ENCODE measurements at places on chromosomes 16 and 17. TPM values are rescaled to one million over a fixed set of nuclear protein-coding genes. Genes with fewer than 3 reads are reported as not detected.
A peak's percentile ranks its signal among the peaks of the same experiment; 100 is the strongest.

DNA sequence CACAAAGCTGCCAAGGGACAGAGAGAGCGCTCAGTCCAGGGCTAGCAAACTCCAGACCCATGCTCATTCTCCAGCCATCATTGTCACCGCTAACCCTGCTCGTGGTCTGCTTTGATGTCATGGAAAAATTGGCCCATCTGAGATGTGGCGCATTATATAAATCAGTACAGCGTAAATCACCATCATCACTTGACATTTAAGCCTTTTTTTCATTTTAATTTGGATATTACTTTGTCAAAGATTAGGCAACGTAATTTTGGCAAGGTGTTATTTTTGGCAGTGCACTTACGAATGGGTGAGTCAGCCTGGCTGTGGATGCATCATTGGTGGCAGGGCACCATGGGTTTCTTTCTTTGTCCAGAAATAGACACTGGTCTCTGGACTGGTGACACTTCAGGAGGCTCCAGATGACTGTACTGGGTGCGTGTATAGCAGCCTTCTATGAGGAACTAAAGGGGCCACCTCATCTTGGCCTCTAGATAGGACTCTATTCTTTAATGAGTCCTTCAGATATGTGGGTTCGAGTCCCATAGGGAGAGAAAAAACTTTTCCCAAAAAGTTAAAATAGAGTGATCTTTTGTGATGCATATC lies 166.3 kb downstream of the MSI2 start:
- no peak overlapping the region for H3K4me3 ChIP-seq
- peaks cover 10% of the 10 kb centered on the region for H3K36me3 ChIP-seq
- no peak for DNase-seq
- H3K27ac ChIP-seq: no peak overlapping the region
- peaks cover 21% of the 10 kb centered on the region for H3K4me1 ChIP-seq

DNA sequence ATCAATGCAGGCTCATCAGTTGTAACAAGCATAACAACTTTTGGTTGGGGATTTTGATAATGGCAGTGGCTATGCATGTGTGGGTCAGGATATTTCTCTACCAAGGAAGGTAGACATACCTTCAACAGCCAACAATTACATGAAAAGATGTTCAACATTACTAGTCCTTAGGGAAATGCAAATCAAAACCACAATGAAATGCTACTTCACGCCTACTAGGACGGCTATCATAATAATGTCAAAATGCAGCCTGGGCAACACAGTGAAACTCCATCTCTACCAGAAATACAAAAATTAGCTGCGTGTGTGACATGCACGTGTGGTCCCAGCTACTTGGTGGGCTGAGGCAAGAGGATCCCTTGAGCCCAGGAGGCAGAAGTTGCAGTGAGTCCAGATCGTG lies 7.3 kb upstream of the SLC5A10 start:
- no peaks in the 10 kb centered on the region for H3K27me3 ChIP-seq
- DNase-seq: no peak
- no peak overlapping the region for H3K27ac ChIP-seq
- no peaks in the 10 kb centered on the region for H3K36me3 ChIP-seq
- no peaks in the 10 kb centered on the region for H3K4me1 ChIP-seq

- no peak overlapping the region for H3K27ac ChIP-seq
- H3K4me3 ChIP-seq: no peak overlapping the region
- no peak for DNase-seq
- peaks cover 14% of the 10 kb centered on the region for H3K27me3 ChIP-seq
These were observed 26.7 kb upstream of the ITGA3 start for GRCh38 chr17:50029185-50029584.

The RNF222 gene
- not detected for total RNA-seq

The PER1 gene
- total RNA-seq: 28.0 TPM

DNA sequence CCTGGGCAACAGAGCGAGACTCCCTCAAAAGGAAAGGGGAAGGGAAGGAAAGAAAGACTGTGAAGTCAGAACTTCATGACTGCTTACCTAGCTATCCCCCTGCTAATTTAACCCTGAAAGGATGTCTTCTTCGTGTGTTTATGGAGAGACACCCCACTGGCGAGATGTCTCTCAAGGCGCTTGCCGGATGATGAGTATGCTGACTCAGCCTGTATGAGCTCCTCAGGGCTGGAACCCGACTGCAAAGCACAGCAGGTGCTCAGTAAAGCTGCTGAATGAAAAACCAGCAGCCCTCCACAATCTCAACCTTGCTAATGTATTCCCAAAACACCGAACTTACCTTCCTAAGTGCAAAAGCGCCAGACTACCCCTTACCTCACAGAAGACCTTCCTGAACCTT lies 2.3 kb downstream of the ANKFY1 start:
- H3K27ac ChIP-seq: no peak overlapping the region
- no peak for DNase-seq
- H3K4me3 ChIP-seq: no peak overlapping the region

DNA sequence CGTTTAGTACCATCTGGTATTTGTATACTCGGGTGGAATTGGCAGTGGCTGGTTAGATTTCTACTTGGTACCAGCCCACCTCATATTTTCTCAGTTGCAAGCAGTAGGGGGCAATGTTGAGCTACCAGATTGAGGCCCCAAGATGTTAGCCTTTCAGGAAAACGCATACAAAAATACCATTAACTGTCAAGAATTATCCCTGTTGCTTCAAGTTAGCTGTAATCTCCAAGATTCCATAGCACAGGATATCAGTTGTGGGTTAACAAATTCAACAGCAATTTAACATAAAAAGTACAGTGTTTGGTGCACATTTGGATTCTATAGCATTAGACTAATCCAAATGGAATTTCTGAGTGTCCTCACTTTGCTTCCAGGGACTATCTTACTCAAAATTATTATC lies 188.2 kb downstream of the FTO start:
- DNase-seq: peak; percentile 71
- no peaks in the 10 kb centered on the region for H3K36me3 ChIP-seq
- no peaks in the 10 kb centered on the region for H3K27me3 ChIP-seq

DNA sequence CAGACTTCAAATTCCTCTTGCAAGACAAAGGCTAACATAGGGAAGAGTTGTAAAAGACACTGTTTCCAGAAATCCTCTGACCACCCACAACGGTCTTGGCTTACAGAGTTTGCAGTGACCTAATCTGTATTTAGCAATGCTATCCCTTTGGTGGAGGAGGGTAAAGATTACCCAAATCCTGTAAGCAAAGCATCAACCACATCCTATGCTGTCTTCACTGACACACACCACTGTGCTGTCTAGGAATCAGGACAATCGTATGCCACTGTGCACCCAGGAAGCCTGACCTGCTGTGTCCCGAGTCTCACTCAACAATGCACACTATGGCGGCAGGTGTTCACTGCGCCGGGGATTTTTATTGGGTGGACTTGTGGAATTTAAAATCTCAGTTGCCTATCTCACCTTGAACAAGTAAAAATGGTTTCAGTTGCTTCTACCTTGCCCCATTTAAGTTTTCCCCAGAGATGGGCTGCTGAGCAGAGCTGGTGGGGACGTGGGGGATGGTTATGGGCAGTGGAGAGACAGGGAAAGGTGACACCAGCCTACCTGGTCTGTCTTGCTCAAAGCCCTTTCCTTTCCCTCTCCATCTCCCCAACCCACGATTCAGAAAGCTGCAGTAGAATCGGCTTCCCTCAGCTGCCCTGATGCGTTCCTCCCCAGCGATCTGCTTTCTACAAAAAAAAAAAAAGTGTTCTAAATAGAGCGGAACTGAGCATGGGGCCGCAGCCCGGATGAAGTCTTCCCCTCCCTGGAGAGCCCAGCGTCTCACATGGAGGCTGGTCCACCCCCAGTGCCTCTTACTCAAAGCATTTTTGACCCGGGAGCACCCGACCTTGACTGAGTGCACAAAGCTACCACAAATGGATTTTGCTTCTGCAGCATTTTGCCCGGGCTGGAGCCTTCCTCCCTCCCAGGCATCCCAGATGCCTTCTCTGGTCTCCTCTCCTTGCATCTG lies 271.5 kb downstream of the SOX9 start:
- peaks cover 17% of the 10 kb centered on the region for H3K36me3 ChIP-seq
- H3K4me1 ChIP-seq: peaks cover 7% of the 10 kb centered on the region
- H3K27me3 ChIP-seq: no peaks in the 10 kb centered on the region
- H3K4me3 ChIP-seq: no peak overlapping the region
- no peak for DNase-seq

- no peaks in the 10 kb centered on the region for H3K27me3 ChIP-seq
- H3K27ac ChIP-seq: no peak overlapping the region
- no peak for DNase-seq
These were observed 3.3 kb downstream of the C16orf46 start for GRCh38 chr16:81073560-81074330.

The ENO3 gene
- total RNA-seq: 4.9 TPM

The USB1 gene
- 9.6 TPM for total RNA-seq

GRCh38 chr16:88810912-88811768 lies 588 bp downstream of the APRT start:
- H3K36me3 ChIP-seq: peaks cover 62% of the 10 kb centered on the region
- no peaks in the 10 kb centered on the region for H3K27me3 ChIP-seq
- H3K4me1 ChIP-seq: peaks cover 34% of the 10 kb centered on the region

GRCh38 chr16:53664724-53665345 lies 38.8 kb downstream of the RPGRIP1L start:
- H3K4me1 ChIP-seq: no peaks in the 10 kb centered on the region
- no peak for DNase-seq
- H3K27me3 ChIP-seq: no peaks in the 10 kb centered on the region
- H3K4me3 ChIP-seq: no peak overlapping the region
- H3K27ac ChIP-seq: no peak overlapping the region

GRCh38 chr17:69098625-69099024 lies 37.9 kb upstream of the ABCA9 start:
- no peaks in the 10 kb centered on the region for H3K36me3 ChIP-seq
- no peaks in the 10 kb centered on the region for H3K4me1 ChIP-seq
- H3K4me3 ChIP-seq: no peak overlapping the region
- no peaks in the 10 kb centered on the region for H3K27me3 ChIP-seq

DNA sequence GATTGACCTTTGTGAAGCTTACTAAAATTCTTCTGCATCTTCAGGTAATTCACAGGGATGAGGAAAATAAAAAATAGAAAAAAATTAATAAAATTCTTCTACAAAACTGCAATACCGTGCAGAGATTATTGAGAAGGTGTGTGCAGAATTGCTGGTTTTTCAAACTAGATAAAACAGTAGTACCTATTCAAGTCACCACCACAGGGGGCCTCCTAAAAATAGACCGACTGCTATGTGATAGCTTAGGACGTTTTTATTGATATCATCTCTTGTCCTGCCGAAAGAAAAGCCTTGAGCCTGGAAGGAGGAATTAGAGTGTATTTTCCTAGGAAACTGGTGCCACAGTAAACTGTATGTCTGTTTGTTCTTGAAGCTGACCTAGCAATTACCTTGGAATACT lies 325.9 kb downstream of the ZFHX3 start:
- no peak overlapping the region for H3K27ac ChIP-seq
- H3K27me3 ChIP-seq: no peaks in the 10 kb centered on the region
- no peaks in the 10 kb centered on the region for H3K36me3 ChIP-seq
- DNase-seq: no peak

GRCh38 chr16:11670171-11671131 lies 2.2 kb downstream of the SNN start:
- no peak for DNase-seq
- H3K27ac ChIP-seq: peak overlapping the region; percentile 52
- peaks cover 49% of the 10 kb centered on the region for H3K36me3 ChIP-seq
- no peaks in the 10 kb centered on the region for H3K27me3 ChIP-seq
- H3K4me3 ChIP-seq: peak overlapping the region; percentile 58

DNA sequence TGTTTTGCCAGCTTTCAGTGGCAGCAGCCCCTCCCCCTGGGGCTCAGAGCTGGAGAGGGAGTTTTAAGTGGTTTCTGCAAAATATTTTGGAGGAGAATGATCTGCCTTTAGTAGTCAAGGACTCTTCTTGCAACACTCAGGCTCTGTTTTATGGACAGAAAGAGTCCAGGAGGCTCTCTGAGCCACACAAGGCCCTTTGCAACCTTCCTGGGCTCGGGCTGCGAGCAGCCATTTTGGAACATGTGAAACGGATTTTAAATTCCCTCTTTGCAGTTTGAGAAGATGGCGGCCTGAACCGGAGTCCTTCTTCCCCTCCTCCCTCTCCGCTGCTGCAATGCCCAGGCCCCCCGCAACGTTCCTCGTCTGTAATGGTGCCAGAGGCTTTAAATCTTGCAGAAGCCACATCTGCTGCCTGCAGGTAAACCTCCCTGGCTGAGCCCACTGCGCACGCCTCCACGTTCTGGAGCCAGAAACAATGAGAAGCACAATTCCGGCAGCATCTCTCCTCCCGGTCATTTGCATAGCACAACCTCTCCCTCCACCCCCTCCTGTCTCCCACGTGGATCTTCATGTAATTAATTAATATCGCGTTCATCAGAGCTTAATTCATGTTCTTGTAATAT lies 386.1 kb downstream of the SEC14L1 start:
- H3K4me3 ChIP-seq: no peak overlapping the region
- H3K4me1 ChIP-seq: peaks cover 33% of the 10 kb centered on the region
- no peaks in the 10 kb centered on the region for H3K27me3 ChIP-seq
- peak; percentile 62 for DNase-seq

DNA sequence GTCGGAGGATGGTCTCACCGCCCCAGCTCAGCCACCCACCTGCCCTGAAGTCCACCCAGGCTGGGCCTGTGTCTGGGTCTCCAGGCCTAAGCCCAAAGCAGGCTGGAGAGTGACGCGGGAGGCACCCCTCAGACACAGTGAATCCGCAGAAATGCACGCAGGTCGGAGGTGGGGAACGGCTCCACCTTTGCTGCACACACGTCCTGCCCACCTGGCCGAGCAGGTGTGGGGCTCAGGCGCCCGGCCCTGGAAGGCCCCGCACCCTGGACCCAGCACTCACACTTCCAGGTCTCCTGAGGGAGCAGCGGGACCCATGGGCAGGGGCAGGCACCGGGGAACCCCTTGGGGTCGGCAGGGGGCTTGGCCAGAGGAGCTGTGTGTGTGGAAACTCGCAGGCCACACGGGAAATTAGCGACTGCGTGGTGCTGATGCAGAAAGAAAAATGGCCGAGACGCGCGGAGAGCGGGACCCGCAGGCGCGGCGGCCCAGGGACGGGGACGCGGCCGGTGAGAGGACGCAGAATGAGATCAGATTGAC lies 10.7 kb downstream of the CYBC1 start:
- peaks cover 99% of the 10 kb centered on the region for H3K36me3 ChIP-seq
- no peak overlapping the region for H3K27ac ChIP-seq
- no peak for DNase-seq
- peaks cover 11% of the 10 kb centered on the region for H3K4me1 ChIP-seq
- H3K4me3 ChIP-seq: no peak overlapping the region

The KRT31 gene
- total RNA-seq: 0.11 TPM
